Suprapubic skin (tissue), 4 donors: ENCODE measurements at places on chromosomes 12 and 14.

- DNase-seq = no peak
Measured at GRCh38 chr12:25322918-25323531, 72.3 kb upstream of the KRAS start.

GRCh38 chr14:82414853-82415539 is 881.3 kb upstream of the SEL1L start:
- DNase-seq = no peak

GRCh38 chr12:24903329-24904088 is 45.4 kb downstream of the BCAT1 start:
- no peak for DNase-seq

- DNase-seq = no peak
Measured at GRCh38 chr14:91202234-91202974, 42.1 kb downstream of the GPR68 start.

GRCh38 chr12:19261773-19262172 is 132.2 kb downstream of the PLEKHA5 start:
- no peak for DNase-seq

GRCh38 chr12:225012-225411 is 11.1 kb upstream of the SLC6A12 start:
- no peak for DNase-seq

GRCh38 chr14:104206281-104206904 is 68.0 kb downstream of the KIF26A start:
- no peak for DNase-seq

DNA sequence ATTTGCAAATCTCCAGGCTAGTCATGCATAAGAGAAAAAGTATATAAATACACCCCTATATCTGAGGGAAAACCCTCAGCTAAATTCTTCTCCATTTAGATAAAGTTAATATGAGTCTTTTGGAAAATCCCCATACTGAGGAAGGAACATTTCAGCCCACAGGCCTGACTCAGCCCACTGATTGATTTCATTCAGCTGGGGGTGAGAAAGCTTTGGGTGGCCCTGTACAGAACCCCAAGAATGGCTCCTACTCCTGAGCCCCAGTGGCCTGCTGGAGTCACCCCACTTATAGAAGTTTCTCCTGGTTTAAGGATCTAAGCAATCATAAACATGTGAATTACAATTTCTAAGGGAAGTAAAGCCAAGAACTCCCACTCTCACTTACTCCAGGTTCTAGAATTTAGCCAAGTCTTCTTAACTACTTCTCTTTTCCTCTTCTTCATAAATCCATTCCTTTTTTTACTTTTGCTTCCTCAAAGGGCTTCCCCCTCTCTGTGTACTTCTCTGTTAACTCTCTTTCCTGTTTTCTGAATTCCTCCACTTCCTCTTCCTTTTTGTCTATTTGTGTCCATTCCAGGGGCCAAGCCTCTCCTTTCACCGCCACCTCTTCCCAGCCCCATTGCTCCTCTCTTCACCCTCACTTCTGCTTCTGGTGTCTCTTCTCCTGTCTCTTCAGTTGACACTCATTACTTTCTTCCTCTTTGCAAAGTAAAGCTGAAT is 21.0 kb downstream of the RTN1 start:
- no peak for DNase-seq

- no peak for DNase-seq
Measured at GRCh38 chr12:22876262-22876661, 251.3 kb downstream of the ETNK1 start.

DNA sequence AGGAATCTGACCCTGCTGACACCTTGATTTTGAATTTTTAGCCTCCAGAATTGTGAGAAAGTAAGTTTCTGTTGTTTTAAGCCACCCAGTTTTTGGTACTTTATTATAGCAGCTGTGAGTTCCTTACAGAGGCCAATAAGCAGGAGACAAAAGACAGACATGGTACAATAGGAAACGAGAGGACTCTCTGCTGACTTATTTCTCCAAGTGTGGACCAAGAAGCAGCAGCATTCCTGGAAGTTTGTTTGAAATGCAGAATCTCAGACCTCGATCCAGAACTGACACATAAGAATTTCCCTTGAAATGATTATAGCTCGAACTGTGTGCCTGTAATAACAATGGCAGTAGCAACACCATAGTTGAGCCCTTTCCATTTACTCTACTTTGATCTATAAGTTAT is 31.9 kb upstream of the LUM start:
- no peak for DNase-seq

GRCh38 chr12:3453990-3454680 is 36.9 kb upstream of the PRMT8 start:
- no peak for DNase-seq
